ENCODE measurements at places on chromosomes 6 and 20.
A peak's percentile ranks its signal among the peaks of the same experiment; 100 is the strongest.

- DNase-seq: no peak
These were observed 280 bp downstream of the SPATA2 start for GRCh38 chr20:49915118-49915379.

GRCh38 chr20:61030130-61030529, 221.9 kb upstream of the CDH4 start:
- no peak for DNase-seq

GRCh38 chr20:22583773-22584521, 425 bp downstream of the FOXA2 start:
- no peak for DNase-seq

GRCh38 chr6:110944681-110945151, 13.8 kb upstream of the GTF3C6 start:
- no peak for DNase-seq

GRCh38 chr20:61935926-61936700, 129.6 kb downstream of the TAF4 start:
- DNase-seq: no peak

- DNase-seq: no peak
These were observed 100.2 kb downstream of the PREP start for GRCh38 chr6:105302617-105303128.

DNA sequence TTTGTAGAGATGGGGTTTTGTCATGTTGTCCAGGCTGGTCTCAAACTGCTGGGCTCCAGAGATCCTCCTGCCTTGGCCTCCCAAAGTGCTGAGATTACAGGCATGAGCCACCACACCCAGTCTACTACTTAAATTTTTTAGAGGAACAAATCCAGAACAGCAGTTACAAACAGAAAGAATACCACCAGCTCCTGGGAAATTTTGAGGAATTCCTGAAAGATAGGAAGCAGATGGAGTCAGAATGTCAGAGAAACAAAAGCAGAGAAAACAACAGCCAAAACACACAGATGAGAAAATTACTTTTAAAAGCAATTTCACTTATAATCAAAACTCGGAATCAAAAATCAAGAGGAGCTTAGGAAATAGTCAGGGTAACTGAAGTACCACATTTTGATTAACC, 543.3 kb upstream of the MARCKS start:
- no peak for DNase-seq

- DNase-seq: no peak
These were observed 329.5 kb downstream of the TPBG start for GRCh38 chr6:82693094-82693493.

GRCh38 chr6:43968110-43968965, 158.9 kb downstream of the MRPL14 start:
- DNase-seq: no peak

- DNase-seq: no peak
These were observed 101.6 kb downstream of the TAF4 start for GRCh38 chr20:61963885-61964674.

GRCh38 chr6:85416049-85416448, 33.8 kb upstream of the NT5E start:
- no peak for DNase-seq

GRCh38 chr6:43773050-43773979, 3.3 kb downstream of the VEGFA start:
- DNase-seq: no peak

DNA sequence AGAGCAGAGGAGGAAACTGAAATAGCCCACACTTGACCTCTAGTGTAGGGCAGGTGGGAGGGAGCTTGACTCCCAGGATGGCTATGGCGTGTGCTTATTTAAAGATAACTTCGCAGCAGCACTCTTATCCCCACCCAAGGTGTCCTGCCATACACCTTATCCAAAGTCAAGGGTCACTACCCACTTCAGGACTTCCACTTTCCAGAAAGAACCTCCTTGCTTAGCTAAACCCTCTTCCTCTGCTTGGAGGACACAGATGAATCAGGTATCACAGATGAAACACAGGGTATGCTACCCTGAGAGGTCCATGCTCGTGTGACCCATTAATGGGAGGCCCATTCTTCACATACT, 2.3 kb downstream of the RIN2 start:
- no peak for DNase-seq

- no peak for DNase-seq
These were observed 71.8 kb upstream of the L3MBTL3 start for GRCh38 chr6:129946439-129947140.

DNA sequence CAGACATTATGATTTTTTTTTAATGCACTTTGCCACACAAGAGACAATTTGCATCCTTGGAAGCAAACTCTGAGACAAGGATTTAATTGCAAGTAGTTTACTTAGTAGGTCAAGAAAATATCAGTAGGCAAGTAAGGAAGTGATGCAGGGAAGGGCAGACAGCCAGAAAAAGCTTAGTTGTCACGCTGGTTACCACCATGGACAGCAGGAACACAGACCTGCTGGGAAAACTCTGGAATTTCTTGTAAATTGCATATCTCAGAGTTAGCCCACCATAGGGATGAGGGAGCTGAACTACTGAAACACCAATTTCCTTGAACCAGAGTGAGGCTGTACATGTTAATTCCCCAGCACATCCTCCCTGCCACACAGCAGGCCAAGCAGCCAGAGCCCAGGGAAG, 92.7 kb downstream of the L3MBTL3 start:
- DNase-seq: no peak

DNA sequence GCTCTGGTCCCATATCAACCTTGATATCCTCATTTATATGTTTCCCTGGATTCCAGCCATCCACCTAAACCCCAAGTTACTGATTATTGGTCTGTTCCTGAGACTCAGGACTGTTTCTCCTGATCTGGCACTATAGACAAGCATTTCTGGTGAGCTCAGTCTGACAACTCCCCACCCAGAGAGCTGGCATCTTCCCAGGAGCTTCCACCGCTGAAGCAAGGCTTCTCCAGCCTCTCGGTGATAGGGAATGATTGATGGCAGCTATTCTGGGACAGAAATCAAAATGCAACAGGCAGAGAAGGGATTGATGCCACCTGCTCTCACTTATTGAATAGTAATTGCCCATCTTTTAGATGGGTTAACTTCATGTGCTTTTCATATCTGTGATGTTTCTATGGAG, 169.7 kb upstream of the GGTLC1 start:
- DNase-seq: peak; percentile 87

- DNase-seq: no peak
These were observed 65.5 kb downstream of the SMOC2 start for GRCh38 chr6:168506460-168506859.

- no peak for DNase-seq
These were observed 70.2 kb upstream of the ZFP64 start for GRCh38 chr20:52261792-52262191.

DNA sequence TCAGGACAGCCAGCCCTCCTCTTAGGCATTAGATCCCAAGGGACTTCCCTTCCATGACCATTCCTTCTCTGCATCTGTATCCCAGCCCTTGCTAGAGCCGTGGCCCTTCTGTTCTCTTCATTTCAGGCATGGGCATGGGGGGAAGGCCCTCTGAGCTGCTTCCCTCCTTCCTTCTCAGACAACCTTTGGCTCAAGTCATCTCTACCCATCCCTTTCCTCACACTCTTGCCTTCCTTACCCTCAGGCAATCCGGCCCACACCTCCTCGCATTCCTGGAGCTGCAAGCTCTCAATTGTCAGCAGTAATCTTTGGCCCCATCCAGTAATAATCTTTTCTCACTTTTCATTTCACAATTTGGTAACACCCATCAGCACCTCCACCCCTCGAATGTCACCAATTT, 426.9 kb upstream of the JARID2 start:
- no peak for DNase-seq

DNA sequence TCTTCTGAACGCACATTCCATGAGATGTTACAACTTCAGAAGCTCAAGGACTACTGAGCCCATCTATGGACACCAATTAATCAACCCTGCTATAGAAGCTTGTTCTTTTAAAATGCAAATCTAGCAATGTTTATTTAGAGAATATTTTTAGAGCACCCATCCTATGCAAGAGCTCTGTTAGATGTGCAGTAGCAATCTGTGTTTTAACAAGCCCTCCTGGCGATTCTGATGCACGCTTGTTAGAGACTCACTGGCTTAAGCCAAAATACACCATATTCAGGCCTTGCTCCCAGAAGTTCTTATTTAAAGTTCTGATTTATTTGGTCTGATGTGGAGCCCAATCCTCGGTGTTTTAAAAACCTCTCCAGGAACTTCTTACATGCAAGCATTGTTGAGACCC, 21.1 kb upstream of the ARG1 start:
- no peak for DNase-seq

DNA sequence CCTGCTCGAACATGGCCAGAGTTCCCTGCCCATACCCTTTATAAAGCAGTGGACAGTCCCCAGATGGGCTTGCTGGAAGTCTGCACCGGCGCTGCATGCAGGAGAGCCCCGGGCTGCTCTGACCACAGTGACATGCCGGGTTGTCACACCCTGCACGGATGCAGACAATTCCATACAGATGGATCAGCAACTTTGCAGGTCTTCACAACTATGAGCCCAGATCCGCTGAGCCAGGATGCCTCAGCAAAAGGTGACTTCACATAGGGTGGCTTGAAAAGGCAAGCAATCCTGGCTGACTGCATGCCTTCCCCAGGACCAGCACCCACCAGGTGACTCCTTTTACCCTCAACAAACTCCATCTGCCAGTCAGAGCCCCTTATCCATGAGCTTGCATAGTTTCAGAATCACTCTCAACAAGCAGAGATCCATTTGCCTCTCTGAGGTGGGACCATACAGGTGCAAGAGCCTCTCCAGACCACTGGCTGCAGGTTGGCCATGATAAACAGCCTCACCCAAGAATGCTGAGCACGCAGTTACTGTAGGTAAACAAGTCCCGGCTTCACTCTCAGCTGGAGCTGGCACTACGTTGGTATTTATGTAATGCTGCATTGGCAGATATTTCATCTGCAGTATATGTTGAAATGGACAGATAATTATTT, 183.0 kb upstream of the QKI start:
- DNase-seq: no peak

DNA sequence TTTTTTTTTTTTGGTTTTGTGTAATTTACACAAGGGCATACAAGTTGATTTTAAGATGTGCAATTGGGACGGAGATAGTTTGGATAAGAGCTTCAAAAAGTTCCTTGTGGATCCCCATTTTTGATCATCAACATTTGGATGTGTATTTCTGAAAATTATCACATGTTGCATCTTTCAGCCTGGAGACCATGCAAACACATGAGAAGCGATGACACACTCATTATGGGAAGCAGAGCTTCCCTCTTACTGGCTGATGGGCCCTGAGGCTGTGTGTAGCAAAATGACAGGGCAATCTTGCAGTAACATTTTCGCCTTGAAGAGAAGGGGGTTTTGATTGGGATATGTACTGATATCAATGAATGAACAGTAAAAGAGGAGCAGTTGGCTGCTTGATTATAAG, 22.0 kb upstream of the RIPK1 start:
- DNase-seq: no peak

DNA sequence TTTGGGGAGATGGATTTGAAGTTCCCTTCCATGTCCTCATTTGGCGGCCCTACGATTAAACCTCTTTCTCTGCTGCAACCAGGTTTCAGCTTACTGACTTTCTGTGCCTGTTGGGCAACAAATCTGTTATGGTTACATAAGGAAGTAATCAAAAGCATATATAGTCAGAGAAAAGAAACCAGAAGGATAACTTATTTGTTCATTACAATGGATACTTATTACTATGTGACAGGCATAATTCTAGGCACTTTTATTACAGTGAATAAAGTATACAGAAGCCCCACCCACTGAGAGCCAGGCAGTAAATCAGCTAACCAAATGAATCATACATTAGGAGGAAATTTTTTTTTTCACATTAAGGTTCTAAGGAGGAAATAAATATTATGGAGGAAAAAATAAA, 9.6 kb upstream of the TRIM31 start:
- DNase-seq: no peak

DNA sequence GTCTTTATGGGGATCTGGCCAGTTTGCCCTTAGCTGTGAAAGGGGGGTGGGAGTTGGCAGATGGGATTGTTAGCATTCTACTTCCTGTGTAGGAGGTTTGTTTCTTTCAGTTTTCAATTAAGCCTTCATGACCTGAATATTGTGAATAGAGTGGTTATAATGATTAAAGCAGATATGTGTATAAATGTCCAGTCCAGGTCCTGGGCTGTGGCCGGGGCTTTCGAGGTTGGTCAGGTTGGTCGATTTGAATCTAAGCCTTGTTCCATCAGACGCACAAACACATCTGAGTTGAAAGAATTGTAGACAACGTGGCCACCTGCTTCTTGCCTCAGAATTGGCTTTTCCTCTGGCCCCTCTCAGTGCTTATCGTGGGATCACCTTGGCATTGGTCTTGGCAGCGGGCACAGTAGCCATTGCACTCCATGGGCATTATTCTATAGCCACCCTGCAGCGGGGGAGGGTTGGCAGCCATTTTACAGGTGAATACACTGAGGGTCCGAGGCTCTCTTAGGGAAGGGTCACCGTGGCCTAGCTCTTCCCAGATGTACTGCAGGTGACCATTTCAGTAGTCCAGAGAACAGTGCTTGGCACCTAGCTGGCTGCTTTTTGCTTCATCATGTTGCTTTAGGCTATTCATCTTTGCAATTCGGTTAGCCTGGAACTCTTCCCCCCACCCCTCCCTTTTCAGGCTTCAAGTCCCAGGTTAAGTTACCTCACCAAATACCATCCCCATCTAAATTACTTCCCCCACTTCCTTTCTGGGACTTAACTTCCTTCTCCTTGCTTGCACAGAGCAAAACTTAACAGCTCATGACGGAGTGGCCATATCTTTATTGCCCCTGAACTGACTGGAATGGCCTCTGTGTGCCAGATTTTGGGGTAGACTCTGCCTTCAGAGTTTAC, 1.1 kb downstream of the RNF114 start:
- DNase-seq: no peak

- DNase-seq: no peak
These were observed 165.5 kb downstream of the MANEA start for GRCh38 chr6:95742767-95743289.

DNA sequence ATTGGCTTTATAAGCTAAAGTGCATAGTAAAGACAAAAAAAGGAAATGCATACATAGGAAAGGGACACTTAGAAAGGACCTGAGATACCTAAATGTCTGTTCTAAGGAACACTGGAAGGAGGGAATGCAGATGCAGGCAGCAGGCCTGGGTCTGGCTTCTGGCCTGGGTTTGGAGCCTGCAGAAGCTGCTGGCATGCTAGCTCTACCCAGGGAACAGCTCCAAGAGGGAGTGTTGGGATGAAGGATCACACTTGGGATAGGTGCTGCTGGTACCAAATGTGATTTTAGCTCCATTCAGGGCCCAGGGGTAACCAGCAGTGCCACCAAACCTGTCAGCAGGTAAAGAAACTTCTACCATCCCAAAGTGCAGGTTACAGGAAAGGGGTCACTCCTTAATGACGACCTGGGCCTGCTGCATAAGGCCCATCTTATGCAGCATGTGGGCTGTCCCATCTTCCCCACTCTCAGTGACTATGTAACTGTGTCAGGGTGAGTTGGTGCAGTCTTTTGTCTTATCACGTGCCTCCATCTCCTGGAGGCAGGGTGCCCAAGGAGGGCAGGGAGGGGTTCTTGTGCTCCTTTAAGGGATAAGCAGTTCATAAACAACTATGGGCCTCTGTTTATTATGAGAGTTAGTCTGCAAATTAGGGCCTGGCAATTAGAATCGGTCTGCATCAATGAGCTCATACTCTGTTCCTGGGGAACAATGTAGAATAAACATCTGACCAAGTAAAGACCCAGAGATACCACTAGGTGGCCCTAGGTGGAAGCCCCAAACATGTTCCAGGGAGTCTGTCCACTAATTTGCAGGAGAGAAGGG, 26.9 kb downstream of the DDX27 start:
- DNase-seq: peak; percentile 6
